ENCODE measurements at places on chromosomes 12 and 14. TPM values are rescaled to one million over a fixed set of nuclear protein-coding genes. Genes with fewer than 3 reads are reported as not detected.

The ERP27 gene
- total RNA-seq: not detected

The IRAK3 gene
- 0.09 TPM for total RNA-seq

DNA sequence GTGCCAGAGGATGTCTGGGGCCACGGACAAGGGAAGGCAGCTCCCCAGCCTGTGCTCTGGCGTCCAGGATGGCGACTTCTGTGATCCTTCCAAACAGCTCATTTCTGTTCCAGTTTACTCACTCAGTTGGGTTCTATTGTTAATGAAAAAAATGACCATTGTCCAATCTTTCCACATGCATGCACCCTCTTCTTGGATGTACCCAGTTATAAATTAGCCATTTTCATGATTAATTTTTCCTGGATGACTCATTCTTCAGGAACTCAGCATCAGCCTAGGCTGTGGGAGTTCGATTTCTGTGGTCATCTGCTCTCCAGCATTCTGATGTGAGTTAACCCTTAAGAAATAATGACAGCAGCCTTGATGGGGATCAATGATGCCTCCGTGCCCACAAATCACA is 926.8 kb downstream of the BCL11B start:
- DNase-seq: peak; percentile 34

DNA sequence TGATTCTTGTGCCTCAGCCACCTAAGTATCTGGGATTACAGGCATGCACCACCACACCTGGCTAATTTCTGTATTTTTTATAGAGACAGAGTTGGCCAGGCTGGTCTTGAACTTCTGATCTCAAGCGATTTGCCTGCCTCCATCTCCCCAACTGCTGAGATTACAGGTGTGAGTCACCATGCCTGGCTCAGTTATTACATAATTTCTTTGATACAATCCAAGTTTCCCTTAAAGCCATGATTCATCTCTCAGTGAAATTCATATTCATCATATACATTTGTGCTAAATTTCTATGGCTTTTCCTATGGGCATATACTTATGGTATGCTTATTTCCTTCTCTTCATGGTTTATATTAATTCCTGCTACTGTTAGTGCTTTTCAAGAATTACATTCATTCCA is 29.1 kb upstream of the PZP start:
- no peak for DNase-seq

The GALC gene
- 16.8 TPM for total RNA-seq

GRCh38 chr12:79174626-79175025 is 310.1 kb downstream of the SYT1 start:
- peak; percentile 36 for DNase-seq

The RFLNA gene
- total RNA-seq: 63.9 TPM

- DNase-seq: peak; percentile 18
Measured at GRCh38 chr12:11228296-11228879, 41.1 kb downstream of the PRB3 start.

GRCh38 chr12:101563212-101563611 is 31.6 kb upstream of the MYBPC1 start:
- DNase-seq: peak; percentile 16

The AKAP5 gene
- total RNA-seq: 2.9 TPM

Measured in Daoy (cell line).